Stimulated activated CD4-positive, alpha-beta T cell treated with anti-CD3 and anti-CD28 coated beads, Interleukin-1b, Interleukin-23, amount 100 ng/mL, for 24 hours (primary cell): ENCODE measurements at places on chromosomes 5 and 9.

GRCh38 chr5:151037561-151038411 is 17.4 kb downstream of the GPX3 start:
- no peak for DNase-seq

- DNase-seq, result no peak
Observed at GRCh38 chr5:124733329-124733650, 13.1 kb downstream of the ZNF608 start.

GRCh38 chr9:130918826-130919558 is 20.1 kb downstream of the FIBCD1 start:
- DNase-seq, result no peak

GRCh38 chr9:135757356-135757755 is 55.4 kb downstream of the KCNT1 start:
- DNase-seq, result no peak

- DNase-seq, result no peak
Observed at GRCh38 chr5:138629392-138629791, 54.2 kb upstream of the HSPA9 start.

DNA sequence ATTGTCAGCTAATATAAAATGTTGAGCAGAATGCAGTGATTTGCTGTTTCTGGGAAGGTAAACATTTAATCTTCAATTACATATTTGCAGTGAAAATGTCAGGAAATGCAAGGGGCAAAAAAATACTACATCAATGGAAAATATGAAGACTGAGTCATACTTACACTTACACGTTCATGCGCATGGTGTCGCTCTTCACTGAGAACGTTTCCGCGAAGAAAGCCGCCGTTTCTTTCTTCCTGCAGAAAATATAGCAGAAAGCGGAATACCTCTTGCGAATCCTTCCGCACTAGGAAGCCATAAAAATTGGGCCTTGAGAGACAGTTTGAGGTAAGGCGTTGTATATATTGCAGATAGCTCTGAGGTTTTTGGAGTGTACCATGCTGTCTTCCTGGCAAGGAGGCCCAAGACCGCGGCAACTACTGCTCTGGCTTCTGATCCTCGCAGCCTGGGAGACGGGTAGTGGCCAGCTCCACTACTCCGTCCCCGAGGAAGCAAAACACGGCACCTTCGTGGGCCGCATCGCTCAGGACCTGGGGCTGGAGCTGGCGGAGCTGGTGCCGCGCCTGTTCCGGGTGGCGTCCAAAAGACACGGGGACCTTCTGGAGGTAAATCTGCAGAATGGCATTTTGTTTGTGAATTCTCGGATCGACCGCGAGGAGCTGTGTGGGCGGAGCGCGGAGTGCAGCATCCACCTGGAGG is at the start of gene PCDHA13:
PCDHA13 (plus strand) TSS at position 236 of the 702 bp plus-strand sequence; CDS start at position 381, 145 bp downstream.
- no peak for DNase-seq

GRCh38 chr5:36945687-36946086 is 69.1 kb downstream of the NIPBL start:
- DNase-seq, result no peak

GRCh38 chr9:89400403-89401116 is 82.3 kb downstream of the SECISBP2 start:
- DNase-seq, result no peak
